ENCODE measurements at places on chromosomes 2 and 18.
A peak's percentile ranks its signal among the peaks of the same experiment; 100 is the strongest.

GRCh38 chr2:132415915-132416722, 486 bp upstream of the GPR39 start:
- DNase-seq, result peak; percentile 76

- DNase-seq, result no peak
Measured at GRCh38 chr18:21809725-21810124, 69.1 kb downstream of the MIB1 start.

DNA sequence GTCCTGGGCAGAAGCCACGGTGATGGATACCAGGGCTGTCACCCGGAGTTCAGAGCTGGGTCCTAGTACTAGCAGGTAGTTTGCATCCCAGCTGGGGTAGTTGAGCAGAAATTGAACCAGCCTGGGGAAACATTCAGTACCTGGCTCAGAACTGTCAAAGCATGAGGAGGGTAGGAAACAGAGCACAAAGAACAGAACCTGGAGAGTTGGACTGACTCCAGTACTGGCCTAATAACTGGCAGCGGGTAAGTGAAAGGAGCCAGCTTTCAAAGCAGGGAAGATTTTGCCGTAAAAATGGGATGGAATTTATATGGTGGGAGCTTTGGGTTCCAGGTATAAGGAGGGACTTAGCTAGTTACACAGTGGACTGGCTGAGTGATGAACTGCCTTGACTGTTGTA, 23.8 kb downstream of the ATG16L1 start:
- DNase-seq, result no peak

GRCh38 chr2:117987121-117987520, 26.7 kb downstream of the CCDC93 start:
- DNase-seq, result no peak

DNA sequence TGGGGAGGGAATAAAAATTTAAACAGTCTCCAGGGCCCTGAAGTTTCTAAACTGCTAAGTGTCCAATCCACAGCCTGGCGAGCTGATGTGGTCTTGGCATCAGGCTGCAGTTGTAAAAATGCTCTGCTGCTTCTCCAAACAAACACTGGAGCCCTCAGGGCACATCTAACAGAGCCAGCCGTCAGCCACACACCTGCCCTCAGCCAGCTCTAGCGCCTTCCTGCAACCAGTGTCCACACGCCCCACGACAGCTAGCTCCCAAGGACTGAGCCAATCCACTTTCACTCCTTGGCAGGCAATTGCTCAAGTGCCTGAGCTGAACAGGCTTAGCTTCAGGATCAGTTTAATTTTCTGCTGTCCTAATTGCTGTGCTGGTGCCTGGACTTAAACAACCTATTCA, 446.4 kb upstream of the RAB12 start:
- DNase-seq, result no peak

- no peak for DNase-seq
Measured at GRCh38 chr2:136297994-136298393, 180.0 kb upstream of the CXCR4 start.

DNA sequence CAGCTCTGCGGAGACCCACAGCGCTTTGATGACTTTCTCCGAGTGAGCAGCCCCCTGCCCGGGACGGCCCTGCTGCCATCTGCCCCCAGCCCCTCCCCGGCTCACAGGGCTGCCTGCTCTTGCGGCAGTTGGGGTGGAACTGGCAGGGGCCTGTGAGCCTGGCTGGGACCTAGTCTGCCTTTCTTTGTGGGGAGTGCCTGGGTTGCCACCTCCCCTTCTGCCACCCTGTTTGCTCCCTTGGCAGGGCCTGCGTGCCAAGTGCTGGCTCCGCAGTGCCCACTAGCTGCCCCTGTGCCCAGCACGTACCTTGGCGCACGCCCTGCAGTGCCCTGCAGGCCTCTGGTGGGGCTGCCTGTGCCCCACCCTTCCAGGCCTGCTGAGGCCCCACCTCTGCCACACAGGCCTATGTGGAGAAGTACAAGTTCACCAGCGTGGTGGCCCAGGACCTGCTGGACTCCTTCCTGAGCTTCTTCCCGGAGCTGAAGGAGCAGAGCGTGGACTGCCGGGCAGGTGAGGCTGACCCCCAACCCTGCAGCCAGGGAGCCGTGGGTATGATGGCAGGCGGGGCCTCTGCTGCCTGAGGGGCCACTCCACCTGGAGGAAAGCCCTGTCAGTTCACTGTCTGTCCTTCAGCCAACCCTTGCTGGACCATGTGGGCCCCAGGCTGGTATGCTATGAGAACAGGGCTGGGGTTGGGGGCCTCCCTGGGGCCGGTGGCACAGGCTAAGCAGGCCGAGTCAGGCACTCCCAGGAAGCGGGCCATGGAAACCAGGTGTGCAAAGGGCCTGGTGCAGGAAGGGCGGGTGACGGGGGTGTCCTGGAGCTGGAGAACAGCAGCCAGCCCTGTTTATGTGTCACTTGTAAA, 7.0 kb downstream of the RNPEPL1 start:
- DNase-seq, result no peak

DNA sequence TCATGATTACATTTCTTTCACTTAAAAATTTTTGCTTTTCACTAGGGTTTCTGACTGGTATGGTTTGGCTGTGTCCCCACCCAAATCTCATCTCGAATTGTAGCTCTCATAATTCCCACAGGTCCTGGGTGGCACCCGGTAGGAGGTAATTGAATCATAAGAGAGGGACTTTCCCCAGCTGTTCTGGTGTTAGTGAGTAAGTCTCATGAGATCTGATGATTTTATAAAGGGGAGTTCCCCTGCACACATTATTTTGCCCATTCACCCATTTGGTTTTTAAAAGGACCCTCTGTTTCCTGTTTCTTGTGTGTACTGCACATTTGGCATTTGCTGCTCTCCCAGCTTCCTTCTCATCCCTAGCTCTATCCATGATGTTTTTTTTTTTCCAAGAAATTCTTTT, 27.8 kb upstream of the NETO1 start:
- no peak for DNase-seq

- DNase-seq, result peak; percentile 79
Measured at GRCh38 chr2:207334624-207335371, 169.1 kb upstream of the KLF7 start.

- peak; percentile 64 for DNase-seq
Measured at GRCh38 chr18:77108001-77108692, 24.4 kb downstream of the MBP start.

- no peak for DNase-seq
Measured at GRCh38 chr18:76687304-76687962, 134.9 kb upstream of the ZNF236 start.

DNA sequence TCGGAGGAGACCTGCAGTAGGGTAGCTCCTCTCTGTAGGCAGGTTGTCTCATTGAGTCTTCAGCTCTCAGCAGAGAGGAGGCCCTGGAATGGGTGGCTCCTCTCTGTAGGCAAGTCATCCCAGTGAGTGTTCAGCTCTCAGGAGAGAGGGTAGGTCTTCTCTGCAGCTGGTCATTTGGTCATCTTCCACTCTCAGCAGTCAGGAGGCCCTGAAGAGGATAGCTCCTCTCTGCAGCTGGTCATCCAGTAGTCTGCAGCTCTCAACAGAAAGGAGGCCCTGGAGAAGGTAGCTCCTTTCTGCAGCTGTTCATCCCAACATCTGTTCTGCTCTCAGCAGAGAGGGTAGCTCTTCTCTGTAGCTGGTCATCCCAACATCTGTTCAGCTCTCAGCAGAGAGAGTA, 26.0 kb upstream of the RUFY4 start:
- DNase-seq, result no peak

DNA sequence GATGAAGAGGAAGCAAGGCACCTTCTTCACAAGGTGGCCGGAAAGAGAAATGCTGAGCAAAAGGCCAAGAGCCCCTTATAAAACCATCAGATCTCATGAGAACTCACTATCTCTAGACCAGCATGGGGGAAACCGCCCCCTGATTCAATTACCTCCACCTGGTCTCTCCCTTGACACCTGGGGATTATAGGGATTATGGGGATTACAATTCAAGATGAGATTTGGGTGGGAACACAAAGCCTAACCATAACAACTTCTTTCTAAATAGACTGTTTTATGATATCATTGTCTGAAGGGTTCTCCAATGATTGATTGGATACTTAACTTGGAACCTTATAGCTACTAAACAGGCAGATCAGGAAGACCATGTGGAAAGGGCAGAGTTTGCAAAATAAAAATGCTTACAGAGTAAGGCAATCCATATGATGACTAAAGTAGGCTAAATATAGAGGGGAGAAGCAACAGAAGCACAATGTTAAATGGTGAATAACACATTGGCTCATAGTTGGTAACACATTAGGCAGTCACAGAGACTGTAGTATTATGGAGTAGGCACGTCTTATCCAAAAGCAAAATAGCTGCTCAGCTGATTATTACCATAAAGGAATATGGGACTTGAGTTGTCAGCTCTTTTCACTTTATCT, 179.0 kb downstream of the BARD1 start:
- no peak for DNase-seq

- DNase-seq, result no peak
Measured at GRCh38 chr18:41150316-41150715, 804.7 kb upstream of the PIK3C3 start.

- DNase-seq, result no peak
Measured at GRCh38 chr2:111143843-111144198, 23.1 kb downstream of the BCL2L11 start.

DNA sequence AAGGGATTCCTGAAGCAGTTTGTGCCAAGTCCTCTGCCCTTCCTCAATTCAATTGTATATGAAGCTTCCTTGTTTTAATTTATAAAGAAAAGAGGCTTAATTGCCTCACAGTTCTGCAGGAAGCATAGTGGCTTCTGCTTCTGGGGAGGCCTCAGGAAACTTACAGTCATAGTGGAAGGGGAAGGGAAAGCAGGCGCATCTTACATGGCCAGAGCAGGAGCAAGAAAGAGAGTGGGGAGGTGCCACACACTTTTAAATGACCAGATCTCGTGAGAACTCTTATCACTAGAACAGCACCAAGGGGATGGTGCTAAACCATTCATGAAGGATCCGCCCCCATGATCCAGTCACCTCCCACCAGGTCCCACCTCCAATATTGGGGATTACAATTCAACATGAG, 114.2 kb downstream of the SGPP2 start:
- DNase-seq, result no peak

DNA sequence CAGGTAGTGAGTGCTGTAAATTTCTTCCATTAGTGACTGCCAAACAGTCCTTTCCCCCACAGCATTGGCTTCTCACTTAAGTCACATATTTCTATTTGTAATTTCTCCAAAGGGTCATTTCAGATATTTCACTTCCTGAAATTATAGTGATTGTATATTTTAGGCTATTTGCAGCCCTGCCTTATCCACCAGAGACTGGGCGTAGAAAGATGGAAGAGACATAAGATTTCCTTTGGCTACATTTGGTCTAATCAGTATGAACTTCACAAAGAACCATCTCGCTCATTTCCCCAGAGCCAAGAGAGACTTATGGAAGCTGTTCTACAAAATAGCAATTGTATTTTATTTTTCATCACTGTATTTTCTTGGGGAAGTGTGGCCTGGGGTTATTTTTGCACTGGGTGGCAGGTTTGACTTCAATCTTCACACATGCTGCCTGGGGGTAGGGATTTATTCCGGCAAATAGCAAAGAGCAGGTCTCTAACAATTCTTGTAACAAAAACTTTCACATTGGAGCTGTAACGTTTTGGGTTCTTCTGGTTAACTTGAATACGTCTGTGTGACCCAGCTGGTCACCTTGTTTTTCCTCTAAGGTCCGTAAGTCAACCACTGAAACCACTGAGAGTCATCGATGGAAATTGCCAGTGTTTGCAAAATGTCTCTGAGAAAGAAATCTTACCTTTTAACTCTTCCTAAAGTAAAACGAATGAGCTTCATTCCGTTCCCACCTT, 170.6 kb upstream of the SERPINE2 start:
- DNase-seq, result no peak

DNA sequence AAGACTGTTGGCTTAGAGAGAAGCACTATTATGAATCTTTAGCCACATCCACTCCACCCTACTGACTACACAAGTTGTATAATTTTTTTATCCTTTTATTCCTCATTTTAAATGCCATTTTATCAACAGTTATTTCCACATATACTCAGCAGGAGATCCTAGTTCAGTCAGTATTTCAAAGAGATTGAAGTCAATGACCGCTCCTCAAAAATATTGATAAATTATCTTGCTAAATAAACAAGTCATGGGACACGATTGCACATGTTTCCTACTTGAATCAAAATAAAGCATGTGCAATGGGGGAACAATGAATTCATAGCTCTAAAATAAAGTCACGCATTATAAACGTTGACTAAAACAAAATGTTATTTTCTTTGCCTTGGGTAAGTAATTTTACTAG, 496.5 kb downstream of the LRRTM4 start:
- DNase-seq, result no peak

DNA sequence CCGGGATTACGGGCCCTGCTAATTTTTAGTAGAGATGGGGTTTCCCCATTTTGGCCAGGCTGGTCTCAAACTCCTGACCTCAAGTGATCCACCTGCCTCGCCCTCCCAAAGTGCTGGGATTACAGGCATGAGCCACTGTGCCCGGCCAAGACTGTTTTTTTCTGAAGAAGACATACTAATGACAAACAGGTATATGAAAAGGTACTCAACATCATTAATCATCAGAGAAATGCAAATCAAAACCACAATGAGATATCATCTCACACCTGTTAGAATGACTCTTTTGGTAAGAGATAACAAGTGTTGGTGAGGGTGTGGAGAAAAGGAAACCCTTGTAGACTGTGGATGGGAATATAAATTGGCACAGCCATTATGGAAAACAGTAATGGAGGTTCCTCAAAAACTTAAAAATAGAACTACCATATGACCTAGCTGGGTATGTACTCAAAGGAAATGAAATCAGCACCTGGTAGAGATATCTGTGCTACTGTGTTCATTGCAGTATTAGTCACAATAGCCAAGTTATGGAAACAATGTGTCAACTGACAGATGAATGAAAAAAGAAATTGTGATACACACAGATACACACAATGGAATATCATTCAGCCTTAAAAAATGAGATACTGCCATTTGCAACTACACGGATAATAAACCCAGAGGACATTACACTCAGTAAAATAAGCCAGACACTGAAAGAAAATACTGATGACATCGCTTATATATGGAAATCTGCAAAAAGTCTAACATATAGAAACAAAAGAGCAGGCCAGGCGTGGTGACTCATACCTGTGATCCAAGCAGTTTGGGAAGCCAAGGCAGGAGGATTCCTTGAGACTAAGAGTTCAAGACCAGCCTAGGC, 20.8 kb downstream of the SOS1 start:
- no peak for DNase-seq

DNA sequence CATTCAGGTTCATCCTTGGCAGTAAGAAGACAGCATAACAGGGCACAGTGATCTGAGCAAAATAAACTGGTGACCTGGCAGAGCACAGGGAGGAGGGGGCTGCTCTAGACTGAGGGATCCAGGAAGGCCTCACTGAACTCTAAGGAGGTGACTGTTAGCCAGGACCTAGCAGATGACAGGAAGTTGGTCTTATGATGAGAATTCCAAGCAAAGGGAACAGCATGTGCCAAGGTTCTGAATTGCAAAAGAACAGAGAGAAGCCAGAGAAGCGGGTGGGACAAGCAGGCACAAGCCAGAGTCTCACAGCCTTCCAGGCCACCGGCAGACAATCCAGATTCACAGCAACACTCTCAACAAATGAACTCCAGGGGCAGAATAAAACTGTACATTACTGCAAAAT, 152.7 kb upstream of the PTPRM start:
- no peak for DNase-seq

DNA sequence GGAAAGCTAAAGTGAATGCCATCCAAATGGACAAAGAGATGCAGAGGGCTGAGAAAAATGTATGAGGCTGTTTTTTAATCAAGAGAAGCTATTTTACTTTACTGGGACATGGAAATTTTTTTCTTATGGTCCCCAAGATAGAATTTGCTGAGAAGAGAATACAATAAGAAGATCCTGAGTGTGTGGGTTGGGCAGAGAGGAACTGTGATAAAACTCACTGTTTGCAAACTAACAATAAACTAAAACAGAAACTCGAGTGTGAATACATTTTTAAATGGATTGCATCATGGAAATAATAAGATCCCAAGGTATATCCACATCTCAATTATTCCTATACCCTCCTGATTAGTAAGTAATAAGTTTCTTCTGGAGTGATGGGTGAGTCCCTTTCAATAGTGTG, 4.4 kb downstream of the NEB start:
- no peak for DNase-seq
